Skin of body (tissue), 3 donors: ENCODE measurements at places on chromosomes 4 and X. TPM values are rescaled to one million over a fixed set of nuclear protein-coding genes. Genes with fewer than 3 reads are reported as not detected.

- DNase-seq: no peak
Observed at GRCh38 chr4:119299741-119300100, 22.2 kb downstream of the FABP2 start.

The CPLX1 gene
- 0.30 TPM for total RNA-seq

DNA sequence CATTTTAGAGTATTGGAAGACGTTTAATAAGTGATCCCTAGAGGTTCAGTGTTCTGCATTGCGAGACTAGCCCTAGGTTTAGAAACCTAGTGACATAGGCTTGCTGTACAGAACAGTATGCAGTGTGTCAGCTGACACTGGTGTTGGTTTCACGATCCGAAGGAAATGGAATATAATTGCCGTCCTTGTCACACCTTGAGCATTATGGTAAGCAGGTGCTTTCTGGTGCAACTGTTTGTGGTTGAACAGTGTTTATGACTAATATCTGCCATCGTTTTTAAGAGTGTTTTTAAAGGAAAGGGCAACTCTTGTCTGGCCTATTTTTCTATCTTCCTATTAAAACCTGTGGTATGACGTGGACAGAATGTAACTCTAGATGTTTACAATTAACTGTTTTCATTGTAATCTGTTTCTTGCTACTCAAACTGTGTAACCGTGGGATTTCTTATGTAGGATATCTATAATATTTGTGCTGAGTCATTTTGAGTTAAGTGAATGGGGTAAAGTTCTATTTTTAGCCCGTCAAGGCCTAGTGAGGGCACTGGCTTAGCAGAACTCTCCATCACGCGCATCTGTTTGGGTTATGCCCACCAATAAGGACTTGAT is 53.8 kb upstream of the TBC1D14 start:
- DNase-seq: no peak

The ADGRG2 gene
- 2.4 TPM for total RNA-seq

The NOX1 gene
- not detected for total RNA-seq

- peak; percentile 40 for DNase-seq
Observed at GRCh38 chr4:143514497-143514896, 995 bp downstream of the SMARCA5 start.

DNA sequence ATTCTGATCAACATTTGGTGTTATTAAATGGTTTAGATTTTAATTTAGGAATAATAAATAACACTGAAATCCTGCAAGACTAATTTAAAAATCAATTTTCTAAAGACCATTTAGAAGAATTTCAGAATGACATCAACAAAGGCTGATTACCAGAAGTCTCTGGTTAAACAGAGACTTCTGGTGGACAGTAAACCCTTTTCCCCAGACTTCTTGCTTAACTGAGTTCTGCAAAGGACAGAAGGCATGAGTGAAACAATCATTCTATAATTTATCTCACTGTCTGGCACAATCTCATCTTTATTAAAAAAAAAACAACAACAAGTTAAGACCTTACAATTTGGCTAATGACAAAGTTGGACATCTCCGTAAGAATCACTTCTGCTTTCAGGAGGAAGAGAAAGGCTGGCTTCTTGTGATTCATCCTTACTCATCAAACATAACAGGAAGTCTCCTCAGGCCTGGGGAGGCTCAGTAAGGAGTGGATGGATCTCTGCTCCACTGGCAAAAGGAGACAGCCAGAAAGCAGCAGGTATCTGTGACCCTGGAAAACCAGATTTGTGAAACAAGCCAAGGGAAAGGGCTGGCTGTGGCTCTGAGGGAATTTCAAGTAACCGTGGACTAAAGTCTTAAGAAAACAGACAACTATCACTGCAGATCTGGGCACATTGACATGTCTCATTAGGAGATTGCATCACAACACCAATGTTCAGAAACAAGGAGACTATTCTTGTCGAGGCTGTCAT is 908 bp upstream of the TLR6 start:
- no peak for DNase-seq

The MAGED4 gene
- 18.0 TPM for total RNA-seq

- no peak for DNase-seq
Observed at GRCh38 chrX:67334323-67334722, 209.5 kb upstream of the AR start.

GRCh38 chrX:57286507-57287251 is at the start of gene FAAH2:
TSS of gene FAAH2 (plus strand) at chrX:57286706. CDS start at chrX:57286826, 120 bp downstream.
- no peak for DNase-seq

DNA sequence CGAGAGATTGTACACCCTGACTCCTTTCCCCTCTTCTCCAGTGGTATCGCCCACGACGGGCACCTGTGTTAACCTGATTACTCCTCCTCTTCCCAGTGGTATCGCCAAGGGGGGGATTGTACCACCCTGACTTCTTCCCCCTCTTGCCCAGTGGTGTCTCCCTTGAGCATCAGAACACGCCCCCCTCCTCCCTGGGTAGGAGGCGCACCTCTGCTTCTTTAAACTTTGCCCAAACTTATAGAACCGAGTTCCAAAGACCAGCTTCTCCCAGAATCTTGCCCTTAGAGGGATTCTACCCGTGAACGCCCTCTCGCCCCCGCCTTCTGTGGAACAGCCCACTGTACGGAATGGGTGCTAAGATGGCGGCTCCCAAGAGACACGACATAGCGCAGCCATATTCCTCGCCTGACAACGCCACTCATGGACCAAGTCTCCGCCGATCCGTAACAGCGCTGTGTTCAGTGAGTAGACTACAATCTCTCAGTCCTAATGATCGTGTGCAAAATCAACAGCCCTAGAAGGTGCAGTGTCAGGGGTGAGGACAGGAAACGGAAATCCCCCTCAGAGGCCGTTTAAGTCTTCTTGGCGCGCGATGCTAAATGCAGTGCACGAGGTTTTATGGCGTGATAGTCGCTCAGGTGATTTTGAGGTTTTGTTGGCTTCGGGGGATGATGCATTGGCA is 4.2 kb upstream of the ZNF157 start:
- DNase-seq: peak; percentile 58

The PDCL2 gene
- not detected for total RNA-seq

DNA sequence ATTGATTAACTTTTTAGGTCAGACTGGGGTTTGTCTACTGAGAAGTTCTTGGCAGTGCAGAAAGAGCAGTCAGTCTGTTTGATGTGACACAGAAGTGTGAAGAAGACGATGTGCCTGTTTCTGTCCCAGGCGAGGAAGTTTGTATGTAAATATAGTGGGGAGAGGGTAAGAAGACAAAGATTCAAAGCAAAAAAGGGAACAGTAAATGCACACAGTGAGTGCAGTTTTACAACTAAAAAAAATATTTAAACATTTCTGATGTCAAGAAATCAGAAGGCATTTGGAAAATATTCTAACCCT is 264.9 kb downstream of the RAPGEF2 start:
- no peak for DNase-seq
